NCI-H187 treated with DMSO at 0.1 percent for 48 hours (cell line): ENCODE measurements at places on chromosomes 2 and 18.

DNA sequence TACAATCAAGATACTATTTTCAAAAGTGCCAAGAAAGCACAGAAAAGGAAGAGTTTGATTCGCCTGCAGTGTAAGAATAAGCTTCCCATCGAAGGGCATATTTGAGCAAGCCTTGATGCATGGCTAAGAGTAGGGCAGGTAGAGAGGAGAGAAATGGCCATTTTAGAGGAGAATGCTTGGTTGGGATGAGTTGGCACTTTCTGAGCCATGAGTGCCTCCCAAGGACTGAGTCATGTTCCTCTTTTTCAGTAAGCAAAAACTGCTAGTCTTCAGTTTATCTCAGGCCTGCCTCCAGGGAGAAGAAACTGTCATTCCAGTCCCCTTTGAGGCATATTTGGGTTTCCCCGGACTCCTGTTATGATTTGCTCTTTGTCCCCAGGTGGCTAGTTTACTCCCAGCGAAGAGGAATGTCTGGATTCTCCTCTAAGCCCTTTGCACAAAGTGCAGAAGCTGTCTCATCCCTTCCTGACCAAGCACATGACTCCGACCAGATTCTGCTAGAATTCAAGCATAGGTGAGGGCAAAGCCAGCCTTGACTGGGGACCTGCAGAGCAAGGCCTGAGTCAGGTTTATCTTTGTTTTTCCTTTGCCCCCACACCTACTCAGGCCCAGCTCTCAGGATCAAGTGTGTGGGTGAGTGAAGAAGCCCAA is 115.2 kb downstream of the TTC32 start:
- no peak for DNase-seq

DNA sequence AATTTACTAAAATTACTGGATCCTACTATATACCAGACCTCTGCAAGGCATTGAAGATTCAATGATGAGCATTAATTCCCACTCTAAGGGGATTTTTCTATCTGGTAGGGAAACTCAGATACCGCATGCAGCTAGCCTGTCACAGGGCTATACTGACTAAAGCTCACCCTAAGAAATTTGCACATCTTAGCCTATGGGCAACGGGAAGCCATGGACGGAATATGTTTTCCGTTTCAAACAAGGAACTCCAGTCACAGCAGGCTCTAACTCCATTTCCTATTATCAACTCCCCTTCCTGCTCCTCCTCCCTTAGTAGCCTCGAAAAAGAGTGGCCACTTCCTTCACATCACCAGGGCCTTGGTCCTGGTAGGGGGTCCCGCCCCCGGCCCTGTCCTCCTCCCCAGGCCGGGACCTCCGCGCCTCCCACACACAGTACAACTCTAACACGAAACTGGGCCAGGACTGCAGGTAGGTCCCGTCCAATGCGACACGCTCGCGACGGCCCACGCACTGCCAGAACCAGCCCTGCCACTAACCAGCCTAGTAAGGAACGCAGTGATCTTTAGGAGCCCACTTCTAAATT is 659 bp upstream of the COX5B start:
- no peak for DNase-seq

DNA sequence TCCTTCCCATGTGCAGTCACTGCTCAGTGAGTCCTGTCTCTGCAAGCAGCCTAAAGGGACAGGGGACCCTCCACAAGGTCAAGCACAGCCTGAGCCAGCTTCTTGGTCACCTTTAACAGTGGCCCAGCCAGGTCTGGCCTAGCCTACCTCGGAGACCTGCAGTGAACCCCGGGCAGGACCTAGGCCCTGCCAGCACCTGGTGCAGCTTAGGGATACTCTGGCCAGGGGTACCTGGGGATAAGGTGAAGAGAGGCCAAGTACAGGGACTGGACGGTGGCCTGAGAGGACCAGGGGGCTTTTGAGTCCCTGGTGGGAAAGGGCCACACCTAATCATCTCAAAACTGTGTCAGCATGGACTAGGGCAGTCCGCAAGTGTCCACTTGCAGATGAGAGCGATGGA is 67.8 kb downstream of the EMX1 start:
- no peak for DNase-seq

DNA sequence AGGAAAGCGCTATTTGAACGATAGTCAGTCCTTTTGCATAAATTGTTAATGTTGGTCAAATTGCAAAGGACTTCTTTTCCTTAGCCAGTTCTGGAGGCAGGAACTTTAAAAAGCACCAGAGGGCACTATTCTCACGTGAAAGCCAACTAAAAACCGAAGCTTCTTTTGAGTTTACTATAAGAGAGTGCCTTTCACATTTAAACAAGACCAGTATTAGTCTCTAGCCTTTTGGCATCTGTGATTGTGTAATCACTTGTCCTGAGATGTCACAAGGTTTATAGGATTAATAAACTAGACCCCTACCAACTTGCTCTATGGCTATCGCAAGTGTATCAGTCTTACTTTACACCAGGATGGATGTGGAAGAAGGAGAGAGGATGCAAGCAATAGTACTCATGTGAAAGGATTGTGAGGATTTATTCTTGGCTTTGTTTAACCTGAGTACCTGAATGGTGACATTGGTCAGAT is 14.4 kb upstream of the STAT4 start:
- no peak for DNase-seq

DNA sequence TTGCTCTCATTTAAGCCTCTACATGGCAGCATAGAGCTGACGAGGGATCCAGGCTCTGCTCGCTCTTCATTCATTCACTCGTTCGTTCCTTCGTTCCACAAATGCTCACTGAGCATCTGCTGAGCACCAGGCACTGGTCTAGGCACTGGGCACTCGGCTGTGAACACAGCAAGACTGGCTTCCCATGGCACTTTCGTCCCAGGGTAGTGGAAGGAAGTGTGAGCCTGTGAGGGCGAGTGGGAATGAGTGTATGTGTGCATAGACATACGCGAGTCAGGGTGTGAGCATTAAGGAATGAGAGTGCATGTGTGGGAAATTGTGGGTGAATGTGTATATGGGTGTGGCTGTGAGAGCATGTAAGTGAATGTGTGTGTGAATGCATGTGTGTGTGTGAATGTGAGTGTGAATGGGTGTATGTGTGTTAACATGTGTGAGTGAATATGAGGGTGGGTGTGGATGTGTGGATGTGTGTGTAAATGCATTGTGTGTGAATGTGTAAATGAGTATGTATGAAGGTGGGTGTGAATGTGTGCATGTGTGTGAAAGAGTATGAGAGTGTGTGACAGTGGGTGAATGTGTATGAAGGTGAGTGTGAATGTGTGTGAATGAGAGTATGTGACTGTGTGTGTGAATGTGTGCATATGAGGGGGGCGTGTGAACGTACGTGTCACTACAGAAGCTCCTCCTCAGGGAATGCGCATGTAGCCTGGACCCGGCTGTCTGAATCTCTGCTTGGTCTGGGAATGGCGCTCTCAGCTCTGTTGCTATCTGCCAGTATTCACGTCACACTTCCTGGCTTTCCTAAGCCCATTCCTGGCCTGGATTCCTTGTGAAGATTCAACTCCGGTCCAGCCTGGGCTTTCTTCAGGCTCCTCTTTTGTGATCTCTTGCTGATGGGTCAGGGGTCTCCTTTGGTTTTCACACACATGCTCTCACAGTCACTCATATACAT is 28.8 kb downstream of the SNORC start:
- no peak for DNase-seq

DNA sequence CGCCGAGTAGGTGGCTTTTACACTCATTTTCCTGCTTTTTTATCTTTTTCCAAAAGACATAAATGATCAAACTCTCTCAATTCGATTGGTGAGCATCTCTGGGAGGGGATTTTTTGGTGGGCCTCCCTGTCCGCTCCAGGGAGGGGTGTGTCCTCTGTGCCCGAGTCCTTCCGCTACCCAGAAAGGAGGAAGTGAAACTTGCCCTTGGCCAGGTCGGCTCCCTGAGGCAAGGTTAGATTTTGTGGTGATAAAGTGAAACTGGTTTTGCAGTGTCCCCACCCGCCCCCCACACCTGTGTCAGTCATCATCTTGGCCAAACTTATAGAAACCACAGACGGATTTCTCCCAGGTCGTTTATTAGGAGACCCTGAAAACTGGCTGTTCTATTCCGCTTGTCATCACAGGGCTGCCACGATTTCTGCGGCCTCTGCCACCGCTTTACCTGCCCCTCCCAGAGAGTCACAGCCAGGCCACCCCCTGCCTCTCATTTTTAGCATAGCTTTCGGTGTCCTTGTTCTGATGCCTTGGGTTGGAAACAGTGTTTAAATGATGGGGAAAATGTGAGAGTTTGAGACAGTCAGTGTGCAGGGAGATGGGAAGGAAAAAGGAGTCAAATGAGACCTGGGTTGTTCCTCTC is 93.6 kb downstream of the SH3BP4 start:
- DNase-seq = no peak

DNA sequence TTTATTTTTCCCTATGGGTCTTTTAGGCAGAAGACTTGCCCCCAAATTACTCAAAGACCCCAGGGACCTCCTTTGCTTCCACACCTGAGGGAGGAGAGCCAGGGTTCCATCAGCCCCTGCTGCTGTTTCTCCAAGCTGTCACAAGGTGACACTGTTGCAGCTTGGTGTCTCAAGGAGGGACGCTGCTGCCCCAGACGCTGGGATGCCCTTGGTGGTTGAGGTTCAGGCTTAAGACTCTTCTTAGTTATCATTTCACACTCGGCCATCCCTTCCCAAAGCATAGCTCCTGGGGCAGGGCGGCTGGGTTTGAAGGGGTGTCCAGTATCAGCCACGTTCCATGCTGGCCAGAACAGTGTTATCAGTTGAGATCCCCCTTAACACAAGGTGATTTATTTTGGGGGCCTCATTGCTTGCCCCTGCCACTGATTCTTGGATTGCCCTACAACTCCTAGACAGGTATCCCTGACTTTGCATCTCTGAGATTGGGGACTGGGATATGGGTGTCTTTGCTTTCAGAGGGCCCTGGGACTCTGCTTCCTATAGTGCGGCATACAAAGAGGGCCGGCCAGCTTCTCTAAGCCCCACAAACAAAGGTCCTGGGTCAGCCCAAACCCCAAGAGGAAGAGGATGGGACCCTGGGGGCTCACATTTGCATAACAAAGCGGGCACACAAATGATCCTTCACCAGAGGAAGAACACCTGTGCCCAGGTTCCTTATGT is 22.7 kb downstream of the GPR55 start:
- no peak for DNase-seq

DNA sequence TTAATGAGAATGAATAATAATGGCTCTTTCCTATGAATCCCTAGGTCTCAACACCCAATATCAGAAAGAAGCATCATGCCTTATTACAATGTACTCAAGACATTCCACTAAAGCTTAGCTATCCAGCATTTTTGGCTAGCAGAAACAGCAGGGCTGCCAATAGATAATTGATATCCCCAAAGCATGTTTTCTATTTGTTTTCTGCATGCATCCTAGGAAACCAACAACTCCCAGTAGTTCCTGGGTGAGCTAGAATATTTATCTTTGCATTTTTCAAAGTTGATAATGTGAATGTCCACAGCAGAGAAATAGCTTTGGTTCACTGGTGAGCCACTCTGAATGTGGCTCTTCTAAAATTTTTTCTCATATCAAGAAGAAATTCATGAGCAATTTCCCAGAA is 5.8 kb upstream of the ANTXR1 start:
- DNase-seq = no peak

DNA sequence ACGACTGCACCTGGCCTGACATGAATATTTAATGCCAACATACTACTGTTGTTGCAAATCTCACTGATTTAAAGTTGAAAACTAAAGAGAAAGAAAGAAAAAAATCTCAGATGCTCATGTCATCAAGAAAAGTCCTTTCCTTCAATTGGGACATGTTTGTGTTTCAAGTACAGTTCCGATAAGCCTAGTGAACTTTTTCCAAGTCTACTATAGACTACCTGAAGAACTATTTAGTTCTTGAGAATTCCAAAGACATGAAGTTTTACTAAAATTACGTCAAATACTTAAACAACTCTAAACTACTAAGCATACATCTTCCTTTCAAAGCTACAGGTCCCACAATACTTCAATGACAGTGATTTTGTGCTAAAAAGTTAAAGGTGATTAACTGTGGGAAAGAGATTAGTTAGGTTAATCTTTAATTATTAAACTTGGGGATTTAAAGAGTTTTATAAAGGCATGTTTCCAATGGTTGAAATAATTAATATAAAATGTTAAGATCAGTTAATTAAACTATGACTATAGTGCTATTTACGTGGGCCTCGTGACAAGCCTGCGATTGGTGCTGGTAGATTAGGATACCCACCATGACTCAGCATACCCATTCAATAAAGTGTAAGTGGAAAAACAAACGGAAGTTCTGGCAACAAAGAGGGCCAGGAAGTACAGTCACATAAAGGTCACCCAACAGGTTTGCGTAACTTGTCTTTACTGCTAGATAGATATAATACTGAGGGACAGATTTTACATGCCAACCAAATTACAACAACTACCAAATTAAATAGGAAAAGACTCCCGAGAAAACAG is 55.5 kb downstream of the SEPTIN10 start:
- no peak for DNase-seq

DNA sequence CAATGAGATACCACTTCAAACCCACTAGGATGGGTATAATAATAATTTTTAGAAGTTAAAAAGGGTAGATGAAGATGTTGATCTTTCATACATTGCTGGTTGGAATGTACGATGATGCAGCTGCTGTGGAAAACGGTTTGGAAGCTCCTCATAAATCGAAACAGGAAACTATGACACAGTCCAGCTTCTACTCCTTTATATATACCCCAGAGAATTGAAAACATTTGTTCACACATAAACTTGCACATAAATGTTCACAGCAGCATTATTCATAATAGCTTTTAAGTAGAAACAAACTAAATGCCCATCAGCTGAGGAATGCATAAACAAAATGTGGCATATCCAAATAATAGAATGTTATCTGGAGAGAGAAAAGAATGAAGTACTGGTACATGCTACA is 95.0 kb downstream of the STRADB start:
- no peak for DNase-seq
